D341Med (cell line): ENCODE measurements at places on chromosomes 1 and 21.

GRCh38 chr1:151773702-151774101 is 10.4 kb upstream of the MRPL9 start:
- no peak for DNase-seq

GRCh38 chr1:90122654-90123340 is 127.9 kb downstream of the ZNF326 start:
- DNase-seq, result no peak

- DNase-seq, result no peak
Measured at GRCh38 chr1:78165816-78166215, 120.0 kb downstream of the GIPC2 start.

- DNase-seq, result peak; percentile 64
Measured at GRCh38 chr21:44013380-44014088, 1.4 kb downstream of the TRAPPC10 start.

GRCh38 chr1:60257531-60257930 is 184.0 kb upstream of the C1orf87 start:
- no peak for DNase-seq

- peak; percentile 77 for DNase-seq
Measured at GRCh38 chr1:206461602-206462455, 8.4 kb upstream of the IKBKE start.

DNA sequence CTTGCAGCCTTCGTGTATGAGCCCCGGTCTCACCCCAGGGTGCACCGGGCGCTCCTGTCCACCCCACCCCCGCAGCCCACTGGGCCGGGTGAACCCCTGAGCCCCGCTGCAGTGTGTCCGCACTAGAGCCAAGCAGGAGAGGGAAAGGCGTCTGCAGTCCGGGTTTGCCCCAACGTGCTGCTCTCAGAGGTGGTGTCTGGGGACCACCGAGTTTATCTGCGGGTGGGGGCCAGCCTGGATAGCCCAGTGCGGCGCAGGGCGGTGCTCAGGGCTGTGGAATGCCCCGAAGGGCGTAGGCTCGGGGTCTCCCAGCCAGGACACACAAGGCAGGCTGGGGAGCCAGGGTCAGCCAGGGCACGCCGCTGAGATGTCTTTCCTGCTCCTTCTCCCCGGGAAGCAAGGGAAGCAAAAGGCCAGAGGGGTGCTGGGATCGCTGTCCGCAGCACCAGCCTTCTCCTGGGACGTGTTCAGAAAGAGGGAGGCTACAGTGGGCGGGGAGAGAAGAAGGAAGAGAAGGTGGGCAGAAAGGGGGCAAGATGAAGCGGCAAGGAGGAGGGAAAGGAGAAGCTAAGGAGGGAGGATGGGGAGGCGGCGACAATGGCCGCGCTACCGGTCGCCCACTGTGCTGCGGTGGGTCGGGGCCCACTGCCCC is 56.6 kb downstream of the MAB21L3 start:
- DNase-seq, result no peak

DNA sequence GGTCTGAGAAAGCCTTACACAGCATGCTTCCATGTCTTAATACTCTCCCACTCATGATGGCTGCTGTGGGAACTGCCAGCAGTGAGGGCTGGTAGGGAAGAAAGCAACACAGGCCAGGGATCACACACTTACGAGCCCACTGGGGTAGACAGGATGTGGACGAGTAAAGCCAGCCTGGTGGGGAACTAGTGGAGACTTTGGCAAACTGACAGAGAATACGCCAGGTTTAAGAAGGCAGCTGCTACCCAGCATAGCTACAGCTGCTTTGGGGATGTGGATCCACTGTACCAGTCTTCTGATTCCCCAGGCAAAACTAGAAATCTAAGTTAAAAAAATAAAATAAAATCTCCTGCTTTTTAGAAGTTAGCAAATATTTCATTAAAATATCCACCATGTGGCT is 664.0 kb downstream of the SMYD3 start:
- DNase-seq, result no peak

GRCh38 chr21:45989355-45990048 is 7.9 kb downstream of the COL6A1 start:
- no peak for DNase-seq

- DNase-seq, result no peak
Measured at GRCh38 chr1:47508702-47509431, 71.0 kb downstream of the FOXD2 start.

DNA sequence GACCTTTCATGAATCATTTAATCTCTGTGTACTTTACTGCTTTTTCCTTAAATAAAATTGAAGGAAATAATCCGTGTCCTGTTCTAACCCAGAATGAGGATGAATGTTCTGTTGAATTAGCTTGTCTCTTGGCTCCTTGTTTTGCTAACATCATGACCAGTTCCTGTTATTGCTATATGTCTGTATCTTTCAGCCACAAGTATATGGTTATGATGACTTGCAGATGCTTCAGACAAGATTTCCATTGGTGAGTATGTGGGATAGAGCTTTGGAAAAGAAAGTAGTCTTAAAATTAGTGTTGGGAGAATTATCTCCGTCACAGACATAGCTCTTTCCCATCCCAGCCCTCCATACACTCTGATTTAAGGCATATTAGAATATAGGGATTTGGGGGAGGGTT is 13.6 kb upstream of the HAX1 start:
- no peak for DNase-seq

DNA sequence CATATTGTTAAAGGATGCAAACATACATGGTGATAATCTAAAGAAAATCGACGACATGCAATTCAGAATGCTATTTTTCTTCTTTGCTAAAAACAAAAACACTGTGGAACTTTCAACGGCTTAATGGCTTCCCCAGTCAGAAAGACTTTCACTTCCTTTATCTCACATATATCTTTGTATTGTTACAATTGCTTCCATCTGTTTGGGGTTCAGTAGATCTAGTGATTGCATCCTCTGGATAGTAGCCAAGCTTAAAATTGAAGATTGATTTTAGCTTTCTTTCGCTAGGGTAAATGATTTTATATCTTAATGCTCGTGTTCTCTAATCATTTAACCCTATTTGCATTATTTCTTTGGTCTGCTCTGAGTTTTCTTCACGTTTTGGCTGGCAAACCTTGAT is 31.8 kb upstream of the ADAMTS1 start:
- no peak for DNase-seq

GRCh38 chr1:216475659-216476276 is 52.5 kb upstream of the USH2A start:
- no peak for DNase-seq

DNA sequence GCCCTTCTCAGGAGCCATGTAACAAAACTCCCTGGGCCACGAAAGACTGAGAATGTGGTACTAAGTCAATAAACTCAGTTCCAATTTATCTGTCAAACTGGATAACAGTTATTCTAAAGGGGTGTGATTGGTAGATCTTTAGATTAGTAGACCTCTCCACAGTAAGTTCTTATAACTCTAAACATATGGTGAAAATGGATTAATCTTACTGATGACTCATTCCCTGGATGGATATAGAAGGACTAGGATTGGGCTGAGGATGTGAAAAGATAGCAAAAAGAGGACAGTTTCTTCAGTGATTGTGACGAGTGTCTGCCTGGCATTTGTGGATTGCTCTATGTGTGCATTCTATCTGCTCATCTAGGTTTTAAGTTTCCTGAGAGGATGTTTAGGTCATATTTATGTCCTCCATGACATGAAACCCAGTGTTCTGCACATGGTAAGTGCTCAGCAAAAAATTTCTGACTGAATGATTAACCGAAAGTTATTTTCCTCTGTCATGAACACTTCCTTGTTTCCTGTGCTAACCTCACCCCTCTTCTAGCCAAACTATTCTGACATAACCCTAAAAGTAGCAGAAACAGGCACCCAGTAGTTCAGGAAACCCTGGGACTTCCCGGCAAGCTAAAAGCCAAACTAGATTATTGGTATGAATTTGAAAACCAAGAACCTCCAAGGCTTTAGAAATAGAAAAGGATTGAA is 397.5 kb upstream of the PLXNA2 start:
- DNase-seq, result no peak

GRCh38 chr1:2300851-2301606 is 72.9 kb downstream of the SKI start:
- no peak for DNase-seq

DNA sequence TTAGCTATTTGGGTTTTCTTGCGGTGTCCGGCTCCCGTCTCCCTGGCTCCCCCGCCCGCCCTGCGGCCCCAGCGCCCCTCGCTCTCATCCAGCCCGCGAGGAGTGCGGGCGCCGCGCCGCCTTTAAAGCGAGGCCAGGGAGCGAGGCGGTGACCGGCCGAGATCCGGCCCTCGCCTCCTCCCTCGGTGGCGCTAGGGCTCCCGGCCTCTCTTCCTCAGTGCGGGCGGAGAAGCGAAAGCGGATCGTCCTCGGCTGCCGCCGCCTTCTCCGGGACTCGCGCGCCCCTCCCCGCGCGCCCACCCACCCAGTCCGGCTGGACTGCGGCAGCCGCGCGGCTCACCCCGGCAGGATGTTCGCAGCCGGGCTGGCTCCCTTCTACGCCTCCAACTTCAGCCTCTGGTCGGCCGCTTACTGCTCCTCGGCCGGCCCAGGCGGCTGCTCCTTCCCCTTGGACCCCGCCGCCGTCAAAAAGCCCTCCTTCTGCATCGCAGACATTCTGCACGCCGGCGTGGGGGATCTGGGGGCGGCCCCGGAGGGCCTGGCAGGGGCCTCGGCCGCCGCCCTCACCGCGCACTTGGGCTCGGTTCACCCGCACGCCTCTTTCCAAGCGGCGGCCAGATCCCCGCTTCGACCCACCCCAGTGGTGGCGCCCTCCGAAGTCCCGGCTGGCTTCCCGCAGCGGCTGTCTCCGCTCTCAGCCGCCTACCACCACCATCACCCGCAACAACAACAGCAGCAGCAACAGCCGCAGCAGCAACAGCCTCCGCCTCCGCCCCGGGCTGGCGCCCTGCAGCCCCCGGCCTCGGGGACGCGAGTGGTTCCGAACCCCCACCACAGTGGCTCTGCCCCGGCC is 492 bp downstream of the HLX start:
- peak; percentile 80 for DNase-seq

- DNase-seq, result no peak
Measured at GRCh38 chr1:47844558-47844955, 152.6 kb downstream of the TRABD2B start.
